NCI-H1417 (cell line): ENCODE measurements at places on chromosomes 3 and 15.

GRCh38 chr3:112931736-112932521, 43.0 kb downstream of the CD200R1 start:
- DNase-seq = no peak

GRCh38 chr3:30124435-30125370, 481.7 kb upstream of the TGFBR2 start:
- no peak for DNase-seq

DNA sequence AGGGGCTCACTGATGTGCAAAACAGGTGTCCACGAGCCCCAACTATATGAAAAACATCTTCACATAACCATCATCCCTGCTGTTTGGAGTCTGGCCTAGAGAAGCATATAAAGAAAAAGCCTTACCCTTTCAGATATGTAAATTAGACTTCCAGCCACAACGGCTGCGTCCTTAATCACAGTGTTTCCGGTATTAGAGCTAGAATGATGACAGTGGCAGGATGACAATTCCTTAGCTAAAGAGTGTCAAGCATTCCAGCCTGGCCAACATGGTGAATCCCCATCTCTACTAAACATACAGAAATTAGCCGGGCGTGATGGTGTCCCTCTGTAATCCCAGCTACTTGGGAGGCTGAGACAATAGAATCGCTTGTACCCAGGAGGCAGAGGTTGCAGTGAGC, 19.5 kb upstream of the SAMD7 start:
- DNase-seq = no peak

- DNase-seq = no peak
Measured at GRCh38 chr15:92989470-92989869, 89.3 kb downstream of the CHD2 start.

GRCh38 chr3:55118451-55118850, 190.6 kb upstream of the LRTM1 start:
- DNase-seq = no peak

- no peak for DNase-seq
Measured at GRCh38 chr3:111852540-111852939, 6.5 kb upstream of the PHLDB2 start.

DNA sequence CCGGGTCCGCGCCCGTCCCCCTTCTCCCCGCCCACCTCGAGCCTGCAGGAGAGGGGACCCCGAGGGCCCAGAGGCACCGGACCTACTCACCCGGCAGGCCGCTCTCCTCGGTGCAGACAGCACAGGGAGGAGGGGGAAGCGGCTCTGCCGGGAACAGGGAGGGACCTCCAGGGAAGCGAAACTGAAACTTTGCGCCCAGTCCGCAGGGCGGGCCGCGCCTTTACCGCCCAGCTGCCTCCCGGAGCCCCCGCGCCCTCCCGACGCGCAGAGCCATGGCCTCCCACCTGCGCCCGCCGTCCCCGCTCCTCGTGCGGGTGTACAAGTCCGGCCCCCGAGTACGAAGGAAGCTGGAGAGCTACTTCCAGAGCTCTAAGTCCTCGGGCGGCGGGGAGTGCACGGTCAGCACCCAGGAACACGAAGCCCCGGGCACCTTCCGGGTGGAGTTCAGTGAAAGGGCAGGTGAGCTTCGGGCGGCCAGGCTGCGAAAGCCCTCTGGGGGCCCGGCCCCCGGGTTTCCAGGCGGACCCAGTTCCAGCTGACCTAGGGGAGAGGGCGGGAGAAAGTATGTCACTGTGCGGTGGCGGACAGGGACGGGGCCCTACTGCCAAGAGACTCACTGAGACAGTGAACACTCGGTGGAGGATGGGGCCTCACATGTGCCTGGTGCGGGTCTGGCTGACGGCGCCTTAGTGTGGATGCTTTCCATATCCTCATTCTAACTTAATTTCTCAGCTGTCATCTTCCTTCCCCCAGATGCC, at the start of the genes DTX3L and PARP9:
TSS of gene DTX3L (plus strand) at position 184 of the 758 bp plus-strand sequence. CDS start at position 273, 89 bp downstream.
TSS of gene PARP9 (minus strand) at position 146 of the 758 bp plus-strand sequence. CDS start 4,680 bp downstream, outside the sequence.
- peak; percentile 64 for DNase-seq

DNA sequence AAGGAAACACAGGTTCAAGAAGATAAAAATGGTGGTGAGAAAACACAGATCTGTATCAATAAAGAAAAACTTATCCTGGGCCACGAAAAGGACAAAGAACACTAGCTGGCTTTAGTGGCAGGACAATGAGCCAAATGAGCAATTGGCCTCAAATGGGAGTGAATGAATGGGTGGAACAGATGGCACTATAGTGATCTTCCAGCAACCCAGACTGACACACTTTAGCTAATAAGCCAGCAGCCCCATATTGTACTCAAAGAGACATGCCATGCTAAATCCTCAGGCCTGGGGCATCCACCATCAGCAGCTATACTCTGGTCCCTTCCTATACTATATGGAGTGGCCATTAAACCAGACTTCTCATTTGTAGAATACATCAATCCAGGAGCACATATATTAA, 60.0 kb upstream of the GADL1 start:
- DNase-seq = no peak

- DNase-seq = no peak
Measured at GRCh38 chr3:60199306-60199705, 1051.9 kb downstream of the FHIT start.

GRCh38 chr15:81752974-81753373, 292.8 kb downstream of the MEX3B start:
- peak; percentile 37 for DNase-seq

DNA sequence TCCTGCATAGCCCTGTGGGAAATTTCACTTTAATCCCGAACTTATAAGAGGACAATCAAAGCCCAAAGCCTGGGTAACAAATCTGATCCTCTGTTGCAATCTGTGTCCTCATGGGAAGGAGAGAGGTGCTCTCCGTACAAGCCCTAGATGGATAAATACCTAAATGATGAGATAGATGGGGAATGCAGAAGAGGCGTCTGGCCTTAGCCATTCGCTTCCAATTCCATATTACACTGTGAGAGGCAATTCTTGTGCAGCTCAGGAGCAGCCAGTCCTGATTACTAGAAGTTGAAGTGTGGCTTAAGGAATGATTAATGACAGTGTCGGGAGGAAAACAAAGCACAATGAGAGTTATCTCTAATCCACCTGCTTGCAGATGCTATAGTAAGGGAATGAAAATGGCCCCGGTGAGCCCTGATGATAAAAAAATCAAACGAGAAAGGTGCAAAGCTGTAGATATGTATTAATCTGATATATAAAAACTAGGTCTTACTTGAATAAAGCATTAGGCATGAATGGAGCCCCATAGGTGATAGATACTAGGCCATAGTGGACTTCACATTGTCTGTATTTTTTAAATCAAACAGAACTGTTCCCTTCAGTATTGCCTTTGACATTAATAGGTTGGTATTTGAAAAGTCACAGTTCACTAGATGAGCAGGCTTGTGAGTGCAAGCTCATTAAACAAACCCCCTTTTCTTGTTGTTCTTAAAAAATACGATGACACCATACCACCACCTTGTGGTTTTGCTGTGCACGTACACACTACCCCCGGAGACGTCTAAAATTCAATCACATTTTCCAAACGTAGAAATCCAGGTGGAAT, 54.2 kb upstream of the TMCO5A start:
- DNase-seq = peak; percentile 33

GRCh38 chr3:38816026-38816425, at the start of gene SCN10A:
Gene SCN10A (minus strand): TSS chr3:38816217. CDS start chr3:38794010, 22,207 bp downstream.
- no peak for DNase-seq

GRCh38 chr15:47610736-47611135, 106.6 kb upstream of the SEMA6D start:
- DNase-seq = no peak

DNA sequence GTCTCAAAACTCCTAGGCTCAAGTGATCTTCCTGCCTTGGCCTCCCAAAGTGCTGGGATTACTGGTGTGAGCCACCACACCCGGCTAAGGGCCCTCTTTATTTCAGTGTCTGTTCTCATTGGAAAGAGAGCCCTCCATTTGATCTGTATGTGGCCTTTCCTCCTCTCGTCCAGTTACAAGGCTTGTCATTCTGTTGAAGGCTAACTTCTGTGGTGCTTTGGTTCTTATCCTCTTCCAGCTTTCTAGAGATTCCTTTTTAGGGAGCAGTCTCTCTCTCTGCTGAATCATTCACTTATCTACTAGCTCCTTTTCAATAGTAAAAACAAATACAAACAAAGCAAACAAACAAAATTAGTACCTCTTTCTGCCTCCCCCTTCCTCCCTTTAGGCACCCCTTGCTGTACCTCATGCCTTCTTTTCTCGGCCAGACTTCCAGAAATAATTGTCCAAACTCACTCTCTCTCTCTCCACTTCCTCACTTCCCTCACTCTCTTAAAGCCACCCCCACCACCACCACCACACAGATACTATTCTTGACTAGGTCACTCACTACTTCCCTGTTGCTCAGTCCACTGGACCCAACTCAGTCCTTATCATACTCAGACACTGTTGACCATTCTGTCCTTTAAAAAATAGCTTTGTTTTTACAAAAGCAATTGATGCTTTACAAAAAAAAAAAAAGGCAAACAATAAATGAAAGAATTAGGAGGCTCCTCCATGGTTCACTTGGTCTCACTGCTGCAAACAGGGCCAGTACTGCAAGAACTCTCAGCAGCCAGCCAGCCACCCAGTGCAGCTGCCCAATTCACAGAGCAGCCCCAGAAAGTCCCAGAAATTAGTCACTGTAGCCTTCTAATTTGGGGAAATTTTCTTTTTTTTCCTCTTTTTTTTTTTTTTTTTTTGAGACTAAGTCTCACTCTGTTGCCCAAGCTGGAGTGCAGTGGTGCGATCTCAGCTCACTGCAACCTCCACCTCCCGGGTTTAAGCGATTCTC, 31.7 kb upstream of the RAB11A start:
- DNase-seq = no peak

DNA sequence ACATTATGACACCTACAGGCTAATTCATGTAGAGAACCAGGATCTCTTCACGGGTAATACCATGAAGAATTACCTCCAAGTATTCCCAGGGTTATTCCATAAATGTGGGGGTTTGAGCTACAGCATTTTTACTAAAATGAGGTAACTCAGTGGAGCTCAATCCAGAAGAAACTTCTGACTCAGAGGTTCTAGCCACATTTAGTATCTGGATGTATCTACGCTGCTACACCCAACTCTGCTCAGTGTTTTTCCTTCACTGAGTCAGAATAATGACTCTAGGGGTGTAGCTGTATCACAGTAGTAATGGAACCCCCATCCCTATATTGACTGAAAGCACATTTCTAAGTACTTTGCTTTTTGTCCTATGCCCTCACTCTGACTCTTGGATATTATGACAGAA, 52.4 kb downstream of the COPS2 start:
- DNase-seq = no peak

- no peak for DNase-seq
Measured at GRCh38 chr3:123244128-123244527, 42.4 kb downstream of the SEC22A start.

GRCh38 chr3:111616417-111617105, 21.4 kb upstream of the ZBED2 start:
- no peak for DNase-seq

GRCh38 chr3:24765399-24765798, 270.7 kb upstream of the THRB start:
- no peak for DNase-seq

DNA sequence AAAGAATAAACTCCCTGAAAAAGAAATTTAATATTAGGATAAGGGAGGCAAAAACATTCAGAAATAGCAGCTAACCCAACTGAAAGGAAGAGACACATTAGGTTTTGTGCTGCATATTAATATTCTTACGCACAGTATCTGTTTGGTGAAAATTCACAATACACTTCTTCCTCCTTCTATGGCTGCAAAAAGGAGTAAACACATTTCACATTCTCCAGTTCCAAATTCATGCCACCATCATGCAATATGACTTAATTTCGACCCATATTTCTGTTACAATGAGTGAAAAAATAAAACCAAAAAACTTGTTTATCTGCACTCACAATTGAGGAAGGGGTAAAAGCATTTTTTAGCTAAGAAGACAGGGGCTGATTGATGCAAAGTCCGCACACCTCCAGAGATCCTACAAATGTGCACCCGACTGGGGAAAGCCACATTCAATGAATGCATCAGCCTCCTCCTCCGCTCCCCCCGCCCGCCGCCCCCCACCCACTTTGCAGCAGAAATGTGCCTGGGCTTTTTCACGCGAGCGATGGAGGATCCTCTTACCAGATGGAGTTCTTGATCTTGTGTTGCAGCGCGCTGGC, 1.0 kb downstream of the RFX7 start:
- peak; percentile 91 for DNase-seq

- DNase-seq = no peak
Measured at GRCh38 chr15:85692873-85693272, 101.9 kb downstream of the KLHL25 start.

GRCh38 chr3:41317298-41317697, 118.0 kb downstream of the CTNNB1 start:
- DNase-seq = no peak

GRCh38 chr3:129016720-129017483, 15.8 kb downstream of the EFCC1 start:
- DNase-seq = no peak

DNA sequence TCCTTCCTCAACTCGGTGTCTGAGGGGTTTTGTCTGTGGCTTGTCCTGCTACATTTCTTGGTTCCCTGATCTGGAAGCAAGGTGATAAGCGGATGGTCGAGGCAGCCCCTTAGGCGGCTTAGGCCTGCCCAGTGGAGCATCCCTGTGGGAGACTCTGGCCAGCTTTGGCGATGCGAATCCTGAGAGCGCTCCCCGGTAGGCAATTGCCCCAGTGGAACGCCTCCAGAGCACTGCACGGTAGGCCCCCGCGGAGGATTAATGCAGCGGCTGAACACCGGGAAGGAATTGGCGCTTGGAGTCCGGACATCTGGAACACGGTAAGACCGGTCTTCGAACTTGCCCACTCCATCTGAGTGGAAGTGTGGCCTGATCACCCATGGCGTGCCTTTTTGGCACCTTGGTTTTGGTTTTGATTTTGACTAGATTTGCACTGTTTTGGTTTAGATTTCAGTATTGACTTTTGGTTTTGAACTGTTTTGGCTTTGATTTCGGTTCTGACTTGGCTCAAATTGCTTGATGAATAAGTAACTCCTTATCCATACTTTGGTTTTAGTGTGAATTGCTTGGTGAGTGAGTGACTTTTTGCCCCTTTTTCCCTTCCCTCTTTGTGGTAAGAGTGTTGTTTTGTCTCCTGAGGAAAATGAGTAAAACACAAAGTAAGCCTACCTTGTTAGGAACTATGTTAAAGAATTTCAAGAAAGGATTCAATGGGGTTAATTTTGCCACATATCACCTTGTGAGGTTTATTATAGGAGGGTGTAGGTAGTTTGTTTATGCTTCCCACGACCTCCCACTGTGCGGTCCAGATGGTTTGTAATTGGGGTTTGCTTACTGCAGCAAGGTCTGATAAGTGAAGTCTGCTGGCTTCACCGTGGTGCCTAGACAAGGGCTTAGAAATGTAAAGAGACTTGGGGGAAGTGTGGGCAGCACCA, 27.1 kb upstream of the GPR156 start:
- no peak for DNase-seq

GRCh38 chr15:41558400-41559238, at the start of gene TYRO3:
Gene TYRO3 (plus strand): TSS chr15:41559212. CDS start chr15:41559258, 46 bp downstream.
- peak; percentile 53 for DNase-seq

- no peak for DNase-seq
Measured at GRCh38 chr3:35393901-35394799, 245.2 kb upstream of the ARPP21 start.

- no peak for DNase-seq
Measured at GRCh38 chr3:128800241-128801187, 74.5 kb downstream of the RAB7A start.
